ENCODE measurements at places on chromosomes 13 and 19.
A peak's percentile ranks its signal among the peaks of the same experiment; 100 is the strongest.

DNA sequence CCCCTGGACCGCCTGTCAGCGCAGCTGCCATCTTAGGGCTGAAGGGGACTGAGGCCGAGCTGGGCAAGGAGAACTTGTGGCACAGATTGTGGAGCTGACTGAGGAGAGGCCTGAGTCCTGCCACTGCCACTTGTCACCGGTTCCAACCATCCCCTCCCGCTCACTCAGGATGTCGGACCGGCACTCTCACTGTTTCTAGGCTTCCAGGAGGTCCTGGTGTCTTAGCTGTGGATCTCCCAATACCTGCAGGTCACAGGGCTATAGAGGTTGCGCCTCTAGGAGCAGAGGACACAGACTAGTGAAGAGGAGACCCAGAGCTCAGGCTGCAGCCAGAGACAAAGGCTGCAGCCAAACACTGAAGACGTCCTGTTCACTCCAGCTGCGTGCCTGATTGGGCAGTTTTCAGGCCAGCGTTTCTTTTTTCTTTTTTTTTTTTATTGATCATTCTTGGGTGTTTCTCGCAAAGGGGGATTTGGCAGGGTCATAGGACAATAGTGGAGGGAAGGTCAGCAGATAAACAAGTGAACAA, 15.3 kb upstream of the ZNF486 start:
- DNase-seq, result no peak

DNA sequence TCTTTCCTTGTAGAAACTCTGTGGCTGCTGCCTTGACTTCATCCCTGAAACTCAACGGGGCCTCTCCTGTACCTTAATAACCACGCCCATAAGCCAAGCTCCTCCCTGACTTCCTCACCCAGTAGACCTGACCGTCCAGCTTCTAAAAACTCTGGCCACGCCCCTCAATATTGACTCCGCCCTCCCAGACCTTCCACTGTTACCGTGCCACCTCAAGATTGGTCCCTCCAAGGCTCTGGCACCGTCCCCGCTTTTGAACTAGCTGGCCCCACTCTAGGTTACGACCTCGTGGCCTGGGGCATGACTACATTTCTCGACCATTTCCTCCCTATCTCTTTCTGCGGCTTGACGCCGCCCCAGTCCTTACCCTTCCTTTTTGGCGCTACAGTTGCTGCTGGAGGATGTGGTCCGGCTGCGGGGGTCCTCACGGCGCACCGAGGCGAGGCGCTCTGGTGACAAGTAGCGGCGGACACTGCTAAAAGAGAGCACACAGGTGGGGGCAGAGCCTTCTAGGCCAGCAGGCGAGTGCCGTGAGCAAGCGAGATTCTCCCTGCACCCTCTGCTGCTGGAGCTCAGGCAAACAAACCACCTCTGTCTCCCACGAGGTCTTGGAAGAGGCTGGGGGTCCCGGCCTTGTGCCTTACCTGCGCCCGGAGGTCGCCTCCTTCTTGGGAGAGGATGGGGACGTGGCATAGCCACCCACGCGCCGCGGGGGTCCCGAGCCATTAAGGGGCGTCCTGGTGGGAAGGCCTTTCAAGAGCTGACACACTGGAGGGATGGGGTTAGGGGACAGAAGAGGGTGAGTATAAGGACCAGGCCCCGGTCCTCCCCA, 2.3 kb upstream of the EML2 start:
- DNase-seq, result peak; percentile 66

DNA sequence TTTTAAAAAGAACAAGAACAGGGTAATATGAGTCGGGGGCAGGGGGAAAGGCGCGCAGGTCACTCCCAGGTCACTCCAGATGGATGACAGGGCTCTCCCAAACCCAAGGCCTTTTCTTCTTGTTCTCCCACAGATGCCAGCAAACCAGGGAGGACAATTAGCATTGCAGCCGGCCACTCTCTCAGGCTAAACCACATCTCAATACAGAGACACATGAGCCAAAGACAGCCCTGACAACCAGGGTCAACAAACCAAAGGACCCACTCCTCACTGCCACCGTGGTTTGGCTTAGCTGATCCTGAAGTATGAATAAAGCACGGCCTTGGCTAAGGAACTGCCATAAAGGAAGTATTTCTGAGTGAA, 47.3 kb downstream of the LATS2 start:
- DNase-seq, result no peak

- DNase-seq, result no peak
These were observed 134.1 kb downstream of the URI1 start for GRCh38 chr19:30076101-30076551.

- DNase-seq, result no peak
These were observed 9.9 kb downstream of the FXYD5 start for GRCh38 chr19:35164418-35164817.

- no peak for DNase-seq
These were observed 3.2 kb upstream of the LGALS13 start for GRCh38 chr19:39599116-39599515.

- no peak for DNase-seq
These were observed 19.7 kb downstream of the SUGP1 start for GRCh38 chr19:19300613-19301012.

- DNase-seq, result no peak
These were observed 6.2 kb upstream of the SMG9 start for GRCh38 chr19:43760941-43761340.

DNA sequence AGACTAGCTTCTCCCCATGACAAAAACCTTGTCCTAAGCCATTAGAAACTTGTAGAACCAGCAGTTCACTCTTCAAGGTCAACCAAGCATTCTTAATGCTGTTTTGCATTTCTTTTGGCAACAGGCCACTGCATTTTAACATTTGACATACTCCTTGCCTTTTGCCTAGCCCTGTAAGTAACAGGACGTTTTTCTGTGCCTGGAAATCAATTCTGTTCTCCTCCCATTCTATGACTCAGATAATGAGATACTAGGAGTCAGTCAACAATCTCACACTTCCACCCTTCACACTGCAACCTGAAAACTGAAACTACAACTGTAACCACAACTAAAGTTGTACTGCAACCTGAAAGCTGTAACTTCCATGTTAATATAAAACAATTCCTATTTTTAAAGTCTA, 268.7 kb downstream of the MZT1 start:
- DNase-seq, result no peak

DNA sequence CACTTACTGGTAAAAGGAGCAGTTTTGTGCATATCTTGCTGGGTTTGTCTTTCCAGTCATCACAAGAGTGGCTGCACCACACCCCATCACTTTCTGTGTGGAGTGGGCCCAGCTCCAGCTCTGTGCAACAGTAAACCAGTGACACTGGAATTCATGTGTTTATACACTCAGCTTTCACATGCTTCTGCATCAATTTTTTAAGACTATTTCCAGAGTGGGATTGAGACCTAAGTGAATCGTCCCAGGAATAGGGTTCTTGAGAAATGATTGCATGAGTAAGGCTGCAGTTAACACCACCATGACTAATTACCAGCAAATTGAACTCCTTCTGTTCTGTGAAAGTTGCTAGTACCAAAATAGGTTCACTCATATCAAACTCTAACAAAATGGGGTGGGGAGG, 5.3 kb upstream of the CFAP97D2 start:
- DNase-seq, result no peak

DNA sequence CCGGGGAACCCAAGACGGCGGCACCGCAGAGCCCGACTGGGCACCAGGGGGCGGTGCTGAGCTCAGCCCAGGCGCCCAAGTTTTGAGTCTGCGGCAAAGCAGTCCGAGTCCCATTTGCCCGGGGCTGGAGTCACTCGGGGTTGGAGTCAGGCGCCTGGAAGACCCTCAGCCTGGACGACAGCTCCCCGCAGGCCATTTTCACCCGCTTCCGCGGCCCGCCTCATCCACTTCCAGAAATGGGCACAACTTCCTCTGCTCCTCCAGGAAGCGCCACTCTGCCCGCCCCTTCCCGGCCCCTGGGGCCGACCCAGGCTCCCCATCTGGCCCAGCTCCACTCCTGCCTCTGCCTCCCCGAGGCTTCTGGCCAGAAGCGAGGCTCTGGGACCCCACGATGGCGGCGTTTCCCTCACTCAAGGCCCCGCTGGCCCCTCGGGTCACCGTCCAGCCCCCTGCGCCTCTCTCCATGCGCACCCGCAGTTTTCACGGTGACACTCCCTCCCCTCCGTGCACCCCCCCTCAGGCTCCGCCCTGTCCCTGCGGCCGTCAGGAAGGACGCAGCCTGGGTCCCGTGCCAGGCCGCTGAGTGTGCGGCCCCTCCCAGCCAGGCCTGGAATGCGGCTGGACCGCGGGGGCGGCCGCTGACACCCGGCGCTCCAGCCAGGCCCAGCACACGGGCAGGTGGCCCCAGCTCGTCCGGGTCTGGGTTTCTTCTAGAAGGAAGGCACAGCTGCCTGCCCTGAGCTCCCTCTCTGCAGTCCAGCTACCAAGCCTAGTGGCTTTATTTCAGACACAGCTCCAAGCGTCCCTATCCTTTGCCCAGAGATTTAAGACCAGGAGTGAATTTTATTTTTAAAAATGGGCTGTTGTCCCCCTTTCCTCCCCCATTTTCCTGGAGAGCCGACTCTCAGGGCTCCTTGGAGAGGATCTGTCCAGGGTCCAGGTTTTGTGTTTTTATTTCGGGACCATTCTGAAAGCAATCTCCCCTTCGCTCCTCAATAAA, 4.7 kb downstream of the SERTAD1 start:
- DNase-seq, result peak; percentile 51

GRCh38 chr19:10887616-10888367, 16.4 kb downstream of the CARM1 start:
- DNase-seq, result no peak

GRCh38 chr19:17737690-17738153, 13.6 kb upstream of the FCHO1 start:
- no peak for DNase-seq

DNA sequence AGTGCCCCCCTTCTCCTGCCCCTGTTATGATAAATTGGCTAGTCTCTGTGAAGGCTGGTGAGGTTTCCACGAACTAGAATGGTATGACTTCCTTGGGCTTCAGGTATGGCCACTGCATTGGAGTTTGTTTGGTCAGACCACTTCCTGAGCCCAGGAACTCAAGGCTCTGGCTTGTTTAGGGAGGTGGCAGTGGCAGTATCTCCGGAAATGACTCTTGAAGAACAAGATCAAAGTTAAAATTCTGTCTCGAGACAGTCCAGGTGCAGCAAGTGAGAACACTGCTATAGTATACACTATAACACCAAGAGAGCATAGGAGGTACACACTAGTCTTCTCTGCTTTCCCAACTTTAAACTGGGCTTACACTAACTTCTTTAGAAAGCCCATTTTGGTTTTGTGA, 309.1 kb downstream of the KLF12 start:
- no peak for DNase-seq

- DNase-seq, result no peak
These were observed 1.9 kb downstream of the ZNF493 start for GRCh38 chr19:21398851-21399250.

DNA sequence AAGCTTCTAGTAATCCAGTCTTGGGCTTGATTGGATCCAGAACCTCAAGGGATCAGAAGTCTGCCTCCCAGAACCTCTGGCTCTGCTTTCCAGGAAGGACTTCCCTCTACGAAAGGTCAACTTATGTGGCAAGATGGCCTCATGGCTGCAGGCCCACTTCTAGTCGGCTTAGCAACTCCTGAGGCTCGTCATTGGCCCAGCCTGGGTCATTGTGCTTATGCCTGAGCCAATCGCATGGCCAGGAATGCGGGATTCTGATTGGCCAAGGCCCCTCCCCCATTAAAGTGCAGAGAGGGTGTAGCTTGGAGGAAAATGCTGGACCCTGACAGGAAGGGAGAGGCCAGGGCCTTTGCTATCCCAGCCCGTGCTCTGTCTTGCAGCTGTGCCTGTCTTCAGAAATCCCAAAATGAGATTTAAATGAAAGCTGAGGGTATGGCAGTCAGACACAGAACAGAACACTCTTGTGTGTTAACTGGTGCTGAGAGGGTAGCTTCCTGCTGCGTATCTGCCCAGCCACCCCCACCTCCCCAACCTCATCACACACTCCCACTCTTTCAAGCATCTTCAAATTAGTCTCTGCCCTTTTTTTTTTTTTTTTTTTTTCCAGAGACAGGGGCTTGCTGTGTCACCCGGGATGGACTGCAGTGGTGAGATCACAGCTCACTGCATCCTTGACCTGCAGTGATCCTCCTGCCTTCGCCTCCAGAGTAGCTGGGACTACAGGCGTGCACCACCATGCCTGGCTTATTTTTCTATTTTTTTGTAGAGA, 5.5 kb upstream of the CCNE1 start:
- no peak for DNase-seq

DNA sequence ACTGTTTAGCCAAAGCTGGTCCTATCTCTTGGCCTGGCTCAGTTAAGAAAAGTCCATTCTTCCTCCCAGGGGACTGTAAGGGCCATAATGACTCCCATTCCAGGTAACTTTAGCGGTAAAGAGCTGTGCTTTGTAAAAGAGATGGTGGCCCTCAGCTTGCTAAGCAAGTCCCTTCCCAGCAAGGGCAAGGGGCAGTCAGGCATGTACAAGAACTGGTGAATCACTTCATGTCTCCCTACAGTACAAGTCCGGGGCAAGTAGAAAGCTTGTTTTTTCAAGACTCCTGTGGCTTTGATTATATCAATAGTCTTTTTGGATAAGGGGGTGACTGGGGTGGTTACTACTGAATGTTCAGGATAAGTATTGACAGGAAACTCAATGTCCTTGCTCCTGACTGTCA, 88.9 kb downstream of the SLC25A15 start:
- DNase-seq, result no peak

DNA sequence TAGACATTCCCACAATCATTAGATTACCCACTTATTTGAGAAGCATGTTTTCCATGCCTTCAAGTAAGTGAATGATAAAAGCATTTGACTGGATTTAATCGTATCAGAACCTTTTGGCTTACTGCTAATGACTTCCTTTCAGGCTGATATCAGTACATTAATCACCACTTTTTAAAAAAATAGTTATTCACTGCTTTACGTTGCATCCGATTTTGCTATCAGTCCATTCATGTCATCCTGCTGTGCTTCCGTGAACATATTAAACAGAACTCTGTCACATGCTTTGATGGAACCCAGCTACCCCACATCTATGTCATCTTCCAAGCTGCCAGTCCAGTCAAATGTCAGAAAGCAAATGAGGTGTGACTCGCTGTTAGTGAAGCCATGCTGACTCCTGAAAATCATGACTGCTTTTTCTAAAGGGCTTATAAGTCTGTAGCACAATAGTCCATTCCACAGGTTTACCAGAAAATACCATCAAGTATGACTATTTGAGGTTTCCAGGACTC, 440.9 kb downstream of the IRS2 start:
- no peak for DNase-seq

- no peak for DNase-seq
These were observed 277.1 kb downstream of the KLF12 start for GRCh38 chr13:73857106-73857505.

GRCh38 chr13:24032674-24033073, 127.8 kb upstream of the SPATA13 start:
- DNase-seq, result no peak

DNA sequence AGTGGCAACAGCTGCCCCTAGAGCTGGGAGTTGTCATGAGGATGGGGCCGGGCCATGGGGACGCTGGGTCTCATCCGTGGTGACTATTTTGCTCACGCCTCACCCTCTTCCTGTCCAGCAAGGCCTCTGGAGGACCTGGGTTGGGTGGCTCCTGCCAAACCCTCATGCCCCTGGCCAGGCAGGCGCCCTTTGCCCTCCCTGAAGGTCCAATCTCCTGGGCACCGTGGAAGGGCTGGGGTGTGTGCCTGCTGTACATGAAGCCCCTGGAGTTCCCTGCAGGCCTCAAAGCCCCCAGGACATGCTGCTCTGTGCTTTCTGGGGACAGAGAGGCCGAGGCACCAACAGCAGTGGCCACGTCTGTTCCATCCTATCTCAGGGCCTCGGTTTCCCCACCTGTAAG, 13.8 kb downstream of the LRP3 start:
- DNase-seq, result no peak

GRCh38 chr13:73061876-73062275, 3.1 kb downstream of the KLF5 start:
- no peak for DNase-seq

- DNase-seq, result no peak
These were observed 201.3 kb downstream of the POU4F1 start for GRCh38 chr13:78401873-78402707.

GRCh38 chr13:37700887-37701286, 102.3 kb upstream of the POSTN start:
- DNase-seq, result no peak

Data from activated CD4-positive, CD25-positive, alpha-beta regulatory T cell (primary cell).